Stimulated activated CD4-positive, alpha-beta T cell treated with anti-CD3 and anti-CD28 coated beads, Interleukin-1b, Interleukin-23, amount 100 ng/mL, for 48 hours (primary cell): ENCODE measurements at places on chromosomes 16 and 17.

DNA sequence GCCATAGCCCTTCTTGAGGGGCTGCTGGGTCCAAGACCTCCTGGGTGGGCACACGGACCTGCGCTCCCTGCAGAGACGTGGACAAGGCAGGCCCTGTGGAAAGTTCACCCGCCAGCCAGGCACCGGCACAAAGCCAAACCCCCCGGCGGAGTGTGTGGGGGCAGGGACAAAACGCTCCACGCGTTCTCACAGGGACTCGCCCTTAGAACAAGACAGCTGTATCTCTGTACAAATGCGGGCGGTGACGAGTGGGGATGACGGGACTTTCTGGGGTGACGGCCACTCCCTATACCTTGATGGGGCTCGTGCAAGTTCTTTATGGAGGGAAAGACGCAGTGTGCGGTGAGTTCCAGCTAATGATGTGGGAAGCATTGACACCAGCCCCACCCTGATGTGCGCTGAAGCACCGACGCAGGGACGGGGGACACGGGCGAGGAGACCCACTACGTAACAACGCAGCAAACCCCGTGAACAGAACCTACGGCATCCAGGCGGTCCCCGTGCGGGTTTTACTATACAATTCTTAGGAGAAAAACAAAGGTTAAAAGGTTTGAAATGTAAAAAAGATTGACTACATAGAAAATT, 49.4 kb downstream of the LMF1 start:
- no peak for DNase-seq

DNA sequence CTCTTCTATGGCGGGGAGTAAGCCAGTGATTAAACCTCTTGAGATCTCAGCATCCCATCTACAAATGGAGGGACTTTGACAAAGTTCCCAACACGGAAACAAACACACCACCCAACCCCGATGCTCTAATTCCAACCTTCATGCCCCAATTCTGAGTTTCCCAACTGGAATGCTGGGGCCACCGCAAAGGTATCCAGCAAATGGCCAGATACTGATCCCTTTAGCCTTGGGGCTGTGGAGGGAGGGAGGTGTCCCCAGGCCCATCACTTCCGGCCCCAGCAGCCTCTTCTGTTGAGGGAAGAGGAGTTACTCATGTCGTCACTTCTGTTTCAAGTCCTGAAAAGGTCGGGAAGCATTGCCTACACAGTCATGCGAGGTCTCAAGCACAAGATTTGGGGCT, 154.8 kb upstream of the RPH3AL start:
- DNase-seq = no peak

DNA sequence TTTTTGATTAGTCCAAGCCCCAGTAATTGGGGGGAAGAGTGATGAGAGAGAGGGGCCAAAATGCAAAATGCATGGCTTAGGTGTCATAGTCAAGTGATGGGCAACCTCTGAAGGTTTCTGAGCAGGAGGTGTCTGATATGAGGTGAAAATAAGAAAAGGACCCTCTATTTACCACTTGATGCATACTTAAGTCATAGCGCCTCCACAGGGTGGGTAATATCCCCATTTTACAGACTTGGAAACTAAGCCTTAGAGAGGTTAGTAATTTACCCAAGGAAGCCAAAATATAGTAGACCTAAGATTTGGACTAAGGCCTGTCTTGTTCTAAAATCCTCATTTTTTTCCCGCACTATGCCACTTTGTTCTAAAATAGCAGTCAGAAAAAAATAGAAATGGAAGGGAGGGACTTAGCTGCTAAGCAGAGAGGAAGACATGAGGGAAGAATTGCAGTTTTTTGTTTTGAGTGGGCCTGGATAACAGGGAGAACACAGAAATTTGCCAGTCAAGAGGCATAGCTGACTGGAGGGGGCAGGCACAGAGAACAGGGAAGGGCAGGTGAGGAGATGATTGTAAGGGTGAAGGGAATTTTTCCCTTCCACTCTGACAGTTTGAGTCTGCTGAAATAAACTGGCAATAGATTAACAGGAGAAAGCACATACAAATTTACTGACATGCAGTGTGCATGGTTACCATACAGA, 2.3 kb upstream of the GRB2 start:
- DNase-seq = no peak

DNA sequence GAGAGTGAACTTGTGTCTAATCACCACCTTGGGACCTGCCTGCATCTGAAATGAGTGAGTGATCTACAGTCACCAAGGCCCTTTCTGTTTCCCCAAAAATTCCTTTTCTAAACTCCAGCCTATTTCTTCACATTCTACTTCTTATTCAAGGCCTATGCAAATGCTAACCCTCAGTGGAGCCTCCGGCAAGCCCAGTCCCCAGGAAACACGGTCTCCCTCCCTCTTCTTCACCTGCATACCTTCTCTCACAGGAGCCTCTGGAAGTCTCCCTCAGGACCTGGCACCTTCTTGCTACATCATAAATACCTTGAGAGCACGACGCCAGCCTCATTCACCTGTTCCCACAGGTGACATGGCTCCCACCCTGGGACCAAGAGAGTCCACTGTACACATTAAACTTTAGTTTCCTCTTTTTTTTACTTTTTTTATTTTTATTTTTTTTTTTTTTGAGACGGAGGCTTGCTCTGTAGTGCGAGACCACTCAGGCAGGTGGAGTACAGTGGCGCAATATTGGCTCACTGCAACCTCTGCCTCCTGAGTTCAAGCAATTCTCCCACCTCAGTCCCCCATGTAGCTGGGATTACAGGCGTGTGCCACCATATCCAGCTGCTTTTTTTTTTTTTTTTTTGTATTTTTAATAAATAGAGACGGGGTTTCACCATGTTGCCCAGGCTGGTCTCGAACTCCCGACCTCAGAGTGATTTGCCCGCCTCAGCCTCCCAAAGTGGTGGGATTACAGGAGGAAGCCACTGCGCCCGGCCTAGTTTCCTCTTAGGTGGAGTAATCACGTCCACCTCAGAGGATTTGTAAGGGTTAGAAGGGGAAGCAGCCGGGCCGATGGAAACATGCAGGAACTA, 97.3 kb downstream of the ANKRD11 start:
- DNase-seq = no peak

DNA sequence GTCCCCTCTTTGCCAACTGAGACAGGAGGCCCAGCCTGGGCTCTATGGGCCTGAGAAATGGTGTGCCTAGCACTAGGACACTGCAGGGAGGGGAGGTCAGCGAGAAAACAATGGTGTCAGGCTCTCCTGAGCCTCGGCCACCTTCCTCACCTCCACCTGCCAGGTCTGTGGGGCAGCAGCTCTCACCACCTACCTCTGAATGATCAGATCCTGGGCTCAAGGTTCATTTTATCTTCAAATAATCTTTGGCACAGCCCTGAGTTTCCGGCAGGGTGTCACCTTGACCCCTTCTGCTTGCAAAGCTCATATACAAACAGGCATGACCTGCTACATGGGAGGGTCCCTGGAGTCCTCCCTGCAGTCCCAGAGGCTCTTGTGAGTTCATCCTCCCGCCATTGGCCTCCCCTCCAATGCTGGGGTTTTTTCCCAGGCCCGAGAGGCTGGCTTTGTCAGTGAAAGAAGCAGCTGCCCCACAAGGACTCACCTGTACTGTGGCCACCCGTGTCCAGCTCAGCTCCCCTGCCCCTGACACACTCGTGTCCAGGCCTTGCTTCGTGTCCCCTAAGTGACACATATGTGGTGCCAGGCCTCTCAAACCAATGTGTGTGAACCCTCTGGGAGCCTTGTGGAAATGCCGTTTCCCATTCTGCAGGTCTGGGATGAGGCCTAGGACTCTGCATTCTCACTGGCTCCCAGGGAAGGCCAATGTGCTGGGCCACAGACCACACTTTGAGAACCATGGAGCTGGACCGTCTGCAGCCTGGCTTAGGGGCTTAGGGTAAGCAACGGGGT, 176.8 kb upstream of the CIBAR2 start:
- DNase-seq = no peak

GRCh38 chr17:28554565-28554964, 2.1 kb upstream of the UNC119 start:
- no peak for DNase-seq

- DNase-seq = no peak
Measured at GRCh38 chr16:17396762-17397498, 73.8 kb downstream of the XYLT1 start.
